ENCODE measurements at places on chromosomes 12 and 14. TPM values are rescaled to one million over a fixed set of nuclear protein-coding genes. Genes with fewer than 3 reads are reported as not detected.

The MSRB3 gene
- total RNA-seq: 30.1 TPM

The LRTM2 gene
- total RNA-seq: not detected

The RNU6-7 gene
- total RNA-seq: not detected

The TGM1 gene
- total RNA-seq: 2.1 TPM

The RHNO1 gene
- total RNA-seq: 48.8 TPM

The PRKD1 gene
- total RNA-seq: 7.8 TPM

The DEGS2 gene
- not detected for total RNA-seq

The PPP1R1A gene
- total RNA-seq: not detected

The SNRNP35 gene
- total RNA-seq: 18.7 TPM

The TAOK3 gene
- total RNA-seq: 16.6 TPM

The CACNA2D4 gene
- not detected for total RNA-seq

The TCL1B gene
- not detected for total RNA-seq

The EML1 gene
- 37.9 TPM for total RNA-seq

The ERBB3 gene
- total RNA-seq: not detected

The RNF212B gene
- total RNA-seq: not detected

The KRT6C gene
- total RNA-seq: not detected

The OR4K2 gene
- not detected for total RNA-seq

The DAO gene
- total RNA-seq: not detected

The P2RX7 gene
- 3.6 TPM for total RNA-seq

The TSPAN11 gene
- total RNA-seq: 3.6 TPM

The FRMD6 gene
- total RNA-seq: 61.6 TPM

The TMBIM6 gene
- 346 TPM for total RNA-seq

The PLEKHD1 gene
- total RNA-seq: not detected

The KRT7 gene
- total RNA-seq: 351 TPM

The DIO3 gene
- not detected for total RNA-seq

The POLE gene
- 21.3 TPM for total RNA-seq

The PLCZ1 gene
- total RNA-seq: not detected

All from mammary microvascular endothelial cell (primary cell).